ENCODE measurements at places on chromosomes 5 and 9.

DNA sequence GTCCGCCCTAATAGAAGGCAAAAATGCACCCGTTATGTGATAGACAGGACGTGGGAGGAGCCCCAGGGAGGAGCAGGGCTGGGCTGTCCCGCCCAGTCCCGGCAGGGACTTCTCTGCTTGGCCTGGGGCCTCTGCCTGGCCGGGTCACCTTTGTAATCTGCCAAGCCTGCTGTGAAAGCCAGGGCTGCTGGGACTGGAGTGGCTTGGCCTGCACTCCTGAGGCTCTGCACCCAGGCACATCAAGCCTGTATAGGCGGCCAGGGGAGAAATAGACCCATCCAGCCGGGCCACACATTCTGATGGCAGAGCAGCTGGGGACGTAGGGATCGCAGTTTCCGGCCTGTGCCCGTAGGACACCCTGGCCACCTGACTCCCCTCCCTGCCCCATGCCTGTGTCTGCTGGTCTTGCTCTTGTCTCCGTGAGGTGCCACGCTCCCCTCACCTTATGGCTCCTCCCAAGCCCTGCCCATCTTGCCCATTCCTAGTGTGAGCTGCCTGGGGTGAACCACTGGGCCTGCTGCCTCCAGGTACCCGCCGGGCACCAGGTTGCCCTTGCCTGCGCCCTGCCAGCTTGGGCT lies 28.1 kb downstream of the DYNC2I2 start:
- DNase-seq, result peak; percentile 41

DNA sequence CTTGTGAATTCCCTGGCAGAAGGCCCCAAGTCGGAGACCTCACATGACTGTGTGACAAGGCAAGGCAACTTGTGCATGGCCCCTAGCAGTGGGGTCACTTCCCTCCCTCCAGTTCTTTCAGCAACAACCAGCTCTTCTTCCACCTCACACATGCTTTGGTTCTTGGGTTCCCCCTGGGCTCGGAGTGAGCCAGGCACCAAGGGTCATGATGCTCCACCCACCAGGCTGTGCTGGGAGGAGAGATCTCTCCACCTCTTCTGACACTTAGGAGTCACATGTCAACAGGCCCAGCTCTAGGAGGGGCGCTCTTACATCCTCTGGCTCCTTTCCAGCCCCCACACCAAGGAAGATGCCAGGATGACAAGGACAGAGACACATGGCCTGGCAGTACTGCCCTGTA lies 56.7 kb downstream of the CDH6 start:
- DNase-seq, result no peak

- no peak for DNase-seq
These were observed 145.4 kb downstream of the CD180 start for GRCh38 chr5:67051164-67051563.

GRCh38 chr9:27339661-27340284 lies 42.8 kb upstream of the EQTN start:
- no peak for DNase-seq

DNA sequence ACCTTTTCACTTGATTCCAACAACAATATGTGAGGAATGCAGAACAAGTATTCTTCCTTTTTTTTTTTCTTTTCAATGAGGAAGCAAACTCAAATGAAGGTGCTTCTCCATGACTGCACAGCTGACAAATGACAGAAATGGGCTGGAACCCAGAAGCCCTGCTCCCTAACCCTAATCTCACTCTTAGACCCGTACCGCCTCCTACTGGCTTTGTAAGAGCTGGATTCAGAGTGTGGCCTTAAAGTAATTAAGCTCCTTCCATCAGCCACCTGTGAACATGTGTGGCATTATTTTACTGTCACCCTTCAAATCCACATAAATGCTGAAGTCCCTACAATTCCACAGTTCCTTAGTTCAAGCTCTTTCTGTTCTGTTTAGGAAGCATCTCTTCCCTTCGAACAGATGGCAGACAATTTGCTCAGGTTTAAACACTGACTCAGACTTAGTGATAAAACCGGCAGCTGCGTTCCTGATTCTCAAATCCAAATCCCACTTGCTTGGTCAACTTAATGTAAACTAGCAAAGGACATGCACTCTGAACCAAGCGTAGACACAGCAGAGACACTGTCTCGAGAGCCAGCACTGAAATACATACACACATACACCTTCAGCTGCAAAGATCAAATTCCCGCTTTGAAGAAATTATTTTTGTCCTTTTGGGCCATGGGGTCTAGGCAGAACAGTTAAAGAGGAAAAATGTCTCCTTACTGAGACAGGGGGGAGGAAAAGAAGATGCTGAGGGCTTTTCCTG lies 316.7 kb upstream of the TLE4 start:
- DNase-seq, result peak; percentile 13

DNA sequence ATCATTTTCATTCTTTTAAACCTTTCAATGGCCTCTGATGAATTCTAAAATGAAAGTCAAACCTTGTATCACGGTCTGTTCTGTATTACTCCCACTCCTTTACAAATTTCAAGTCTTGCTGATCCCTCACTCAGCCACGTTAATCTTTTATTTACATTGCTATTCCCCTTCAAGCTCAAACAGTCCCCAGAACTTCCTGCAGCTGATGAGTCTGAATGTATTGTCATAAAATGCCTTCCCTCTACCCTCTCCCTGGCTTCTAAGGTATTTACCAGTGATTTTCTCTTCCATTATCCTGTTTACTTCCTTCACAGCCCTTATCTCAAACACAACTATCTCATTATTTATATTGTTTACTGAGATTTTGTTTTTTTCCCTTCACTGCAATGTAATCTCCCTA lies 562.3 kb upstream of the C9orf72 start:
- DNase-seq, result no peak

GRCh38 chr5:138706655-138707480 lies 46.4 kb upstream of the CTNNA1 start:
- no peak for DNase-seq

GRCh38 chr5:60633341-60633740 lies 66.6 kb downstream of the DEPDC1B start:
- no peak for DNase-seq

GRCh38 chr9:107226421-107226820 lies 56.7 kb upstream of the RAD23B start:
- DNase-seq, result no peak

DNA sequence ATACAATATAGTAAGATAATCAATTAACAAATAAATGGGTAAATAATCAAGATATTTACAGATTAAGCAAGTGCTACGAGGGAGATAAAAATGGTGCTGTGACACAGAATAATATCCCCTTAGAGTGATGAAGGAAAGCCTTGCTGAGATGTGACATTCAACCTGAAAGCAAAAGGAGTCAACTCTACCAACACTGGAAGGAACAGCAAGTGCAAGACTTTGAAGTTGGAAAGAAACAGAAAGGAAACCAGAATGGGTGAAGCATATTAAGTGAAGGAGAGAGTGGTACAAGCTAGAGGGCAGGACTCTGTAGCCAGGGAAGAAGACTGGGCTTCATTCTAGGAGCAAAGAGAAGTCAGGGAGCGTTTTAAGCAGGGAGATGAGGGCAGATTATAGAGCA lies 12.2 kb upstream of the MEGF9 start:
- no peak for DNase-seq

- peak; percentile 20 for DNase-seq
These were observed 9.1 kb downstream of the NIPAL4 start for GRCh38 chr5:157469073-157469472.

DNA sequence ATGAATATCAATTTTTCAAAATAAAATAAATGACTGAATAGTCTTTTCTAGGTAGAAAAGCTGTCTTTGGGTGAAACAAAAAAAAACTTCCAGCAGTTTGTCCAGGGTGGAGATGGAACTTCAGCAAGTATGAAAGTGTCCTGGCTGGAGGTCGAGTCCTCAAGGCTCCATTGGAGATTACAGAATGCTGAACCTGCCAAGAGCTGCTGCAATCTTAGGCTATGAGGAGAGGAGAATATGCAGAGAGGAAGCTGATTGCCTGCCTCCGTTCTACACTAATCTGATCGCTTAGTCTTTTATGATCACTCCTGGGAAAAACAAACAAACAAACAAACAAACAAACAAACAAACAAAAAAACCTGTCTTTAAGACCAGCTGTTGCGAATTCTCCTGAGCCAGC lies 50.6 kb downstream of the NREP start:
- no peak for DNase-seq

- DNase-seq, result peak; percentile 76
These were observed 28.7 kb downstream of the LCP2 start for GRCh38 chr5:170268884-170269283.

DNA sequence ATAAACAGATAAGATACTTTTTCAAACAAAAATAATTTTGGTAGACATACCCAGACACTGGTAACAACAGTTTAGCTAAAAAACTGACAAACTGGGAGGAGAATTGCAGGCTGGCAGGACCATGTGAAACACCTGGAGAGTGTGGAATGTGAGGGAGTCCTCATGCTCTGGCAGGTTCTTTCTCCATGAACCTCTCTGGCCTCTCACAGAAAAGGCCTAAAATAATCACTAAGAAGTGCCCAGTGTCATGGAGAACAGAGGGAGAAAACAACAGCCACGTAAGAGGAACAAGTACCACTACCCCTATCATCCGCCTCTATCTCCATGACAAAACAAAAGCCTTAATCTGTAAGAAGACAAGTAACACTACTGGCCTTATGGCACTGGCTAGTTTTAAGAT lies 1227.5 kb upstream of the CDH9 start:
- DNase-seq, result no peak

GRCh38 chr5:133924221-133924920 lies 44.1 kb downstream of the C5orf15 start:
- no peak for DNase-seq

- no peak for DNase-seq
These were observed 191.0 kb upstream of the S1PR3 start for GRCh38 chr9:88800329-88800682.

- DNase-seq, result no peak
These were observed 141.0 kb upstream of the GRHPR start for GRCh38 chr9:37281541-37281940.

DNA sequence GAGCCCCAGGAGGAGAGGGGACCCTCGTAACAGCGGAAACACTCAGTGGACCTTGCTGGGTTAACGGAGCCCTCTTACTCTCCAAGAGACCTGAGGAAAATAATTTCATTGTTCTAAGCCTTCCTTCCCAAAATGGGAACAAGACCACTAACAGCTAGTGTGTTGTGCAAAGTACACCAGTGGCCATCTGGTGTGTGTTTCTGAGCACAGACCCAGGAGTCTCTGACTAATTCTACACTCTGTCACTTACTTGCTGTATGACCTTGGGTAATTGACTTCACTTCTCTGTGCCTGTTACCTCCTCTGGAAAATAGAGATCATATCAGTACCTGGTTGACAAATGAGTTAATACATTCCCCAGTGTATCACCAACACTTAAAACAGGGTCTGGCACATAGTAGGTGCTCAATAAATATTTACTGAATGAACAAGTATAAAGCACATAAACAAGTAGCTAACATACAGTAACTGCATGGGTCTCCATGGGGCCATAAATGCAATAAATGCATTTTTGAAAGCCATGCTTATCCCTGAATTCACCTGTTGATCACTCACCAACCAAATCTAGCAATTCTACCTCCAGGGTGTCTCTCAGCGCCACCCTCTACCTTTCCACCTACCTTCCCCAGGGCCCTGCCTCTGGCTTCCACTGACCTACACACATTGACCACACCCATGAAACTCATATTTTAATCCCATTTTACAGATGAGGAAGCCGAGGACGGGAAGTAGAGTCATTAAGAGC lies 44.7 kb upstream of the AKNA start:
- DNase-seq, result no peak

DNA sequence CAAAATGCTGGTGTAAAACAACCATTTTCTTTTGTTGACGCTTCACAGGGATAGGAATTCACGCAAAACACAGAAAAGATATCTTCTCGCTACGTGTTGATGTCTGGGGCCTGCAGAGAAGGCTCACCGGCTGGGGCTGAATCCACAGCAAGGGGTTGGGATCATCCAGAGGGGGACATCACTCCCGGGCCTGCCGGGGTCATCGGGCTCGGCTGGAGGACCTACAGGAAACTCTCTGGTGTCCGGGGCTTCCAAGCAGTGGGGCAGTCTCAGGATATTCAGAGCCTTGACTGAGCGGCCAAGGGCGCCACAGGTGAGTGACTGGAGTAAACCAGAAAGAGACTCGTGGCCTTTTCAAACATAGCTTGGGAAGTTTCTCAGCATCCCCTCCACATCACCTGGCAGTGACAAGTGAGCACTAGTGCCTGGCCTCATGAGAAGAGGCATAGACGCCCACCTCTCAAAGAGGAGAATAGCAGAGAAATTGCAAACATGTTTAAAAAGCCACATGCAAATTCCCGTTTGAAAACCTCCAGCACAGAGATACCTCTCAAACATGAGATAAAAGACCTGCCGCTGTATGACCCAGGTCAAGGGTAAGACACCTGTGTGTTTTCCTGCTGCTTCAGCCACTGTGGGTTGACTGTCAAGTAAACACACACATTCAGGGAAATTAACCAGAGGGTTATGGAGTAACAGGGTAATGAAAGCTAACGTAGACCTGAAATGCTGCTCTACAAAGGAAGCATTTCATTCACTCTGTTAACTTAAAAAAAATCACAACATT lies 50.8 kb upstream of the SIMC1 start:
- DNase-seq, result no peak

- no peak for DNase-seq
These were observed 230.9 kb downstream of the AUH start for GRCh38 chr9:91130796-91131318.

DNA sequence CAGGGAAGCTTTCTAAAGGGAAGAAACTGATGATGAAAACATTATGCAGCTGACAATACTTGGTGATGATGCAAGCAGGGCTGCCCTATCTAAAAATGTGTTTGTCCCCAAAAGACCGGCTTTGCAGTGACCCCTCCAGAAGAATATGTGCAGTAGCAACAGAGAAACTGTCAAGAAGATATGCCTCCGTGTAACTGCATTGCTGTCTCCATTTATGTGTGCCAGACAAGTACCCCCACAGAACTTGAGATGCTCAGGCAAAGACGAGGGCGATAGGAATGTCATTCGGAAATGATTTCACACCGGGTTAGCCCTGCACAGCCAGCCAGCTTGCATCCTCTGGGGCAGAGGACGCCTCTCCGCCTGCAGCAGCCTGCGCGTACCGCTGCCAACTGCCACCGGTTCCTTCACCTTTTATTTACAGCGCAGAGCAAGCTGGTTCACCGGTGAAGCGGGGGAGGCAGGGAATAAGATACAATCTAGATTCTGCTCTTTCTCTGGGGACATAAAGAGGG lies 2.0 kb downstream of the GABBR2 start:
- DNase-seq, result no peak

GRCh38 chr9:6896562-6896961 lies 138.8 kb downstream of the KDM4C start:
- peak; percentile 99 for DNase-seq

GRCh38 chr5:96687080-96687479 lies 24.9 kb downstream of the CAST start:
- no peak for DNase-seq

DNA sequence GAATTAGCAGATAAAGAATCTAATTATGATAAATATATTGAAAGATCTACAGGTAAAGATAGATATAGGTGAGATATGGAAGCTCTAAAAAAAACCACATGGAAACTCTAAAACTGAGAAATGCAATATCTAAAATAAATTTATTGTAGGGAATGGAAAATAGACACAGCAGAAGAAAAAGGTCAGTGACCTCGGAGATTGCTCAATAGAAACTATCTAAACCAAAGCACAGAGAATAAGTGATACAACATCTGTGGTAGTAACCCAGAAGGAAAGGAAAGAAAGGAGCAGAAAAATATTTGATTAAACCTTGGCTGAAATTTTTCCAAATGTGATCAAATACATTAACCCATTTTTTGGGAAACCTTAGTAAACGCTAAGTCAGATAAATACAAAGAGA lies 43.1 kb upstream of the GLIPR2 start:
- DNase-seq, result no peak
